ENCODE measurements at places on chromosomes 1 and 21. TPM values are rescaled to one million over a fixed set of nuclear protein-coding genes. Genes with fewer than 3 reads are reported as not detected.

The GPR52 gene
- 0.28 TPM for total RNA-seq

The AIRE gene
- total RNA-seq = 0.28 TPM

The TFF2 gene
- not detected for total RNA-seq

The ZBTB8B gene
- total RNA-seq = under 0.01 TPM

The SPTA1 gene
- 0.19 TPM for total RNA-seq

The RXRG gene
- total RNA-seq = not detected

The LYPD8 gene
- total RNA-seq = not detected

The IL6R gene
- total RNA-seq = 4.6 TPM

The CTSS gene
- total RNA-seq = 12.4 TPM

The COPA gene
- 382 TPM for total RNA-seq

The CYB5RL gene
- 3.9 TPM for total RNA-seq

The SPRR2B gene
- not detected for total RNA-seq

The LAX1 gene
- not detected for total RNA-seq

The RGS8 gene
- total RNA-seq = 0.28 TPM

The IGSF9 gene
- total RNA-seq = not detected

The GPX7 gene
- total RNA-seq = 30.4 TPM

The IL22RA1 gene
- not detected for total RNA-seq

The NTRK1 gene
- total RNA-seq = 1.1 TPM

The GNAI3 gene
- total RNA-seq = 19.9 TPM

The EXO1 gene
- total RNA-seq = 29.1 TPM

All from regular cardiac myocyte (primary cell).